Breast epithelium (tissue), 4 donors: ENCODE measurements at places on chromosomes 5 and 9. TPM values are rescaled to one million over a fixed set of nuclear protein-coding genes. Genes with fewer than 3 reads are reported as not detected.

SLC6A18 gene
- not detected for total RNA-seq

IFNA13 gene
- total RNA-seq, result not detected

RNF183 gene
- not detected for total RNA-seq

ACTBL2 gene
- not detected for total RNA-seq

GARIN3 gene
- total RNA-seq, result not detected

INSL4 gene
- not detected for total RNA-seq

FBP1 gene
- 41.1 TPM for total RNA-seq

HSPB3 gene
- not detected for total RNA-seq

LIX1 gene
- total RNA-seq, result 0.15 TPM

IRF1 gene
- total RNA-seq, result 27.8 TPM

BTNL8 gene
- total RNA-seq, result not detected

GRCh38 chr5:54895816-54896341, 89.5 kb downstream of the ESM1 start:
- no peaks in the 10 kb centered on the region for H3K4me1 ChIP-seq
- H3K4me3 ChIP-seq, result no peak overlapping the region
- H3K36me3 ChIP-seq, result no peaks in the 10 kb centered on the region

- no peak overlapping the region for H3K4me3 ChIP-seq
- no peaks in the 10 kb centered on the region for H3K27me3 ChIP-seq
- H3K4me1 ChIP-seq, result no peaks in the 10 kb centered on the region
- DNase-seq, result no peak
- no peak overlapping the region for H3K27ac ChIP-seq
These were observed 5.3 kb upstream of the MSX2 start for GRCh38 chr5:174718880-174719610.

GRCh38 chr5:96577909-96578308, 84.3 kb upstream of the CAST start:
- no peak for DNase-seq
- peaks cover 5% of the 10 kb centered on the region for H3K36me3 ChIP-seq

- H3K27me3 ChIP-seq, result no peaks in the 10 kb centered on the region
- H3K36me3 ChIP-seq, result no peaks in the 10 kb centered on the region
- H3K27ac ChIP-seq, result no peak overlapping the region
- no peaks in the 10 kb centered on the region for H3K4me1 ChIP-seq
- no peak overlapping the region for H3K4me3 ChIP-seq
- DNase-seq, result no peak
These were observed 10.8 kb downstream of the DMAC1 start for GRCh38 chr9:7788772-7789171.

- no peaks in the 10 kb centered on the region for H3K36me3 ChIP-seq
- H3K4me3 ChIP-seq, result no peak overlapping the region
- H3K27me3 ChIP-seq, result no peaks in the 10 kb centered on the region
- no peak for DNase-seq
These were observed 25.5 kb upstream of the B4GALT1 start for GRCh38 chr9:33192493-33193255.

- H3K27ac ChIP-seq, result no peak overlapping the region
- H3K27me3 ChIP-seq, result no peaks in the 10 kb centered on the region
- no peak overlapping the region for H3K4me3 ChIP-seq
- H3K36me3 ChIP-seq, result no peaks in the 10 kb centered on the region
- H3K4me1 ChIP-seq, result no peaks in the 10 kb centered on the region
- no peak for DNase-seq
These were observed 51.3 kb downstream of the GADD45G start for GRCh38 chr9:89655990-89656657.

GRCh38 chr5:170491479-170491878, 12.3 kb upstream of the KCNIP1 start:
- peak overlapping the region; percentile 68 for H3K27ac ChIP-seq
- no peaks in the 10 kb centered on the region for H3K36me3 ChIP-seq
- DNase-seq, result no peak
- H3K27me3 ChIP-seq, result no peaks in the 10 kb centered on the region
- no peak overlapping the region for H3K4me3 ChIP-seq

- DNase-seq, result no peak
- no peaks in the 10 kb centered on the region for H3K4me1 ChIP-seq
- H3K4me3 ChIP-seq, result no peak overlapping the region
- H3K27me3 ChIP-seq, result no peaks in the 10 kb centered on the region
- no peak overlapping the region for H3K27ac ChIP-seq
- H3K36me3 ChIP-seq, result no peaks in the 10 kb centered on the region
These were observed 655.2 kb upstream of the RIOK2 start for GRCh38 chr5:97838214-97838613.

- no peaks in the 10 kb centered on the region for H3K36me3 ChIP-seq
- no peak overlapping the region for H3K27ac ChIP-seq
- no peak for DNase-seq
- no peaks in the 10 kb centered on the region for H3K4me1 ChIP-seq
- H3K27me3 ChIP-seq, result no peaks in the 10 kb centered on the region
These were observed 24.5 kb downstream of the MAST4 start for GRCh38 chr5:66620711-66621110.

DNA sequence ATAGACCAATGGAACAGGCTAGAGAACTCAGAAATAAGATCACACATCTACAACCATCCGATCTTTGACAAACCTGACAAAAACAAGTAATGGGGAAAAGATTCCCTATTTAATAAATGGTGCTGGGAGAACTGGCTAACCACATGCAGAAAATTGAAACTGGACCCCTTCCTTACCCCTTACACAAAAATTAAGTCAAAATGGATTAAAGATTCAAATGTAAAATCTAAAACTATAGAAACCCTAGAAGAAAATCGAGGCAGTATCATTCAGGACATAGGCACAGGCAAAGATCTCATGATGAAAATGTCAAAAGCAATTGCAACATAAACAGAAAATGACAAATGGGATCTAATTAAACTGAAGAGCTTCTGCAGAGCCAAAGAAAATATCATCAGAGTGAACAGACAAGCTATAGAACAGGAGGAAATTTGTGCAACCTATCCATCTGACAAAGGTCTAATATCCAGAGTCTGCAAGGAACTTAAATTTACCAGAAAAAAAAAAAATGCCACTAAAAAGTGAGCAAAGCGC, 43.8 kb downstream of the MRPS27 start:
- H3K4me3 ChIP-seq, result no peak overlapping the region
- no peaks in the 10 kb centered on the region for H3K27me3 ChIP-seq
- no peaks in the 10 kb centered on the region for H3K4me1 ChIP-seq
- DNase-seq, result no peak
- no peak overlapping the region for H3K27ac ChIP-seq

DNA sequence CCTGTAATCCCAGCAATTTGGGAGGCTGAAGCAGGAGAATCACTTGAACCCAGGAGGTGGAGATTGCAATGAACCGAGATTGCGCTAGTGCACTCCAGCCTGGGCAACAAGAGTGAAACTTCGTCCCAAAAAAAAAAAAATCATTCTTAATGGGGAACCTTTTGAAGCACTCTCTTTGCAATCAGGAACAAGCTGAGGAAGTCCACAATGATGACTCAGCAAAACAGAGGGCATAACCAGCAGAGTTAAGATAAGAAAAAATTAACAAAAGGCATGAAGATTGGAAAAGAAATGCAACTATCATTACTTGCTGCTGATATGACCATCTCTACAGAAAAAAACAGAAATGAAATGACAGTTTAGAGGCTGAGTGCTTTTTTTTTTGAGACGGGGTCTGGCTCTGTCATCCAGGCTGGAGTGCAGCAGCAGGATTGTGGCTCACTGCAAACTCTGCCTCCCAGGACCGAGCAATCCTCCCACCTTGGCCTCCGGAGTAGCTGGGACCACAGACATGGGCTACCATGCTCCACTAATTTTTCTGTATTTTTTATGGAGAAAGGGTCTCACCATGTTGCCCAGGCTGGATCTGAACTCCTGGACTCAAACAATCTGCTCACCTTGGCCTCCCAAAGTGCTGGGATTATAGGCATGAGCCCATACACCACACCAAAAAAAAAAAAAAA, 88.0 kb downstream of the FNBP1 start:
- no peak overlapping the region for H3K4me3 ChIP-seq
- no peaks in the 10 kb centered on the region for H3K4me1 ChIP-seq
- no peaks in the 10 kb centered on the region for H3K36me3 ChIP-seq

DNA sequence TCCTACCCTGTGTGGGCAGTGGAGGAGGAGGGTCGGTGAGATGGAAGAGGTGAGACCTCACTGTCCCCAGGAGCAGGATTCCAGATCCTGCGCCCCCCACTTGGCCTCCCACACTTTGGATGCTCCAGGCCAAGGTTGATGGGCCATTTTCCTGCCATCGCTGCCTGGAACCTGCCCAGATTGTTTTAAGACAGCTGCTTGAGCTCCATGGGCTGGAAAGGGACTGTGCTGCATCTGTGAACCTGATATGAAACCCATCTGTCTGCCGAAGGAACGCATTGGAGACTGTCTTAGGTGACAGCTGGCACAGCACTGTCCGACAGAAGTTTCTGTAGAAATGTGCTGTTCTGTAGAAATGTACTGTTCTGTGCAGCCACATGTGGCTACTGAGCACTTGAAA, 72.7 kb upstream of the SLC25A48 start:
- H3K4me1 ChIP-seq, result no peaks in the 10 kb centered on the region
- H3K36me3 ChIP-seq, result no peaks in the 10 kb centered on the region
- DNase-seq, result no peak
- no peak overlapping the region for H3K4me3 ChIP-seq
- H3K27me3 ChIP-seq, result no peaks in the 10 kb centered on the region

GRCh38 chr5:122367456-122367855, 55.4 kb downstream of the SNCAIP start:
- no peaks in the 10 kb centered on the region for H3K4me1 ChIP-seq
- H3K27ac ChIP-seq, result no peak overlapping the region
- no peaks in the 10 kb centered on the region for H3K36me3 ChIP-seq
- no peak for DNase-seq
- no peak overlapping the region for H3K4me3 ChIP-seq

DNA sequence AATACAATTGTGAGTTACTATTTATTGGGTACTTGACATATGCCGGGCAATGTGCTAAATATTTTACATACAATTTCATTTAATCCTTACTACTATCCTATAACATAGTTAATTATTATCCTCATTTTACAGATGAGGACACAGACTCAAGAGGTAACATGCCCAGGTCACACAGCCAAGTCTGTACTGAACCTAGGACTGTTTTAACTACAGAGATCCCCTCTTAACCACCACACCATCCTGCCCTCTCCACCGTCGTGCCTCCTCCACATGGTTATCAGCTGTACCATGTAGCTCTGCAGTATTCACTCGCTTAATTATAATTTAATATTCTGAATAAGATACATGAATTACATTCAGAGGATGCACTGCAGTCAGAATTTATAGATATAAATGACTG, 5.3 kb downstream of the RAB14 start:
- H3K4me1 ChIP-seq, result no peaks in the 10 kb centered on the region
- no peak for DNase-seq
- H3K27ac ChIP-seq, result no peak overlapping the region
- no peak overlapping the region for H3K4me3 ChIP-seq
- H3K27me3 ChIP-seq, result no peaks in the 10 kb centered on the region
